ENCODE measurements at places on chromosomes 11 and 22.

DNA sequence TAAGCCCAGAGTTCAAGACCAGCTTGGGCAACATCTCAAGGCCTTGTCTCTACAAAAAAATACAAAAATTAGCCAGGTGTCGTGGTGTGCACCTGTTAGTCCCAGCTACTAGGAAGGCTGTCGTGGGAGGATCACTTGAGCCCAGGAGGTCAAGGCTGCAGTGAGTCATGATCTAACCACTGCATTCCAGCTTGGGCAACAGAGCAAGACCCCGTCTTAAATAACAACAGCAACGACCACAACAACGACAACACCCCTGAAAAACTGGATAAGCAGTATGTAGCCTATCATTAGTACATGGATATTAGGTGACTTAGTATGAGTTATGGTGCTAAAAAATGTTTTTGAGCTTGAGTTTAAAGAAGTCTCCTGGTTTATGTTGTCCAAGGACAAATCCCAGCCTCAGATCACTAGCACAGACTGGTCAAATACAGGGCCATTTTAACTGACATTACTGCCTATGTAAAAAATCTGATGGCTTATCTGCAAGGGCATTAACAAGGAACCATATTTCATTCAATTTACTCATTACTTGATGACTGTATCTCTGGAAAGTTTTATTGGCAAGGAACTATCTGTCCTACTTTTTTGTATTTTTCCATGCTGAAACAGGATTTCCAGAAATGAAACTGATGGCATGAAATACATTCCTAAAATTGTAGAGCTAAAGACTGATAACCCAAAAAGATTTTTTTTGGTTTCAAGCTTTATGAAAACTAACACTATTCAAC is 23.4 kb downstream of the C2CD3 start:
- no peaks in the 10 kb centered on the region for H3K36me3 ChIP-seq
- H3K4me1 ChIP-seq = peaks cover 9% of the 10 kb centered on the region
- no peak overlapping the region for H3K27ac ChIP-seq
- peak; percentile 36 for DNase-seq

GRCh38 chr11:17540807-17541206 is 3.4 kb downstream of the USH1C start:
- H3K4me1 ChIP-seq = peaks cover 44% of the 10 kb centered on the region
- DNase-seq = no peak
- peaks cover 12% of the 10 kb centered on the region for H3K36me3 ChIP-seq
- H3K27me3 ChIP-seq = peaks cover 3% of the 10 kb centered on the region
- no peak overlapping the region for H3K27ac ChIP-seq
- no peak overlapping the region for H3K4me3 ChIP-seq

DNA sequence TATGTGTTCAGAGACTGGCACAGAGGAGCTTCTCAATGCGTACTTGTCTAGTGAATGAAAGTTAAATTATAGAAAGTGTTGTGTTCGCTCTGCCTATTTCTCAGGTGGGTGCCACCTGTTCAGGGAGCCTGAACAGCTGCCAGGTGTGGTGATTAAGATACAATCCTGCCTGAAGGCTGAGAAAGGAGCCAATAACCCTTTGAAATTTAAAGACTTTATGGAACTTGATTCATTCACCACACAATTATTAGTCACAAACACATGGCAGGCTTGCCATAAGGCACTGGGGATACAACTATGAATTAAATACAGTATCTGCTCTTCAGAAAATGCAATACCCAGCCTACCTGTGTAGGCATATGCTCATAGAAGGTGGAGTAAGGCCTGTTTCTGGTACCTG is 92.9 kb upstream of the AMOTL1 start:
- peaks cover 16% of the 10 kb centered on the region for H3K4me1 ChIP-seq
- H3K27ac ChIP-seq = no peak overlapping the region
- no peaks in the 10 kb centered on the region for H3K36me3 ChIP-seq
- no peak overlapping the region for H3K4me3 ChIP-seq

GRCh38 chr11:83401506-83402225 is 115.5 kb upstream of the CCDC90B start:
- DNase-seq = no peak
- H3K27ac ChIP-seq = no peak overlapping the region
- H3K36me3 ChIP-seq = no peaks in the 10 kb centered on the region
- no peaks in the 10 kb centered on the region for H3K27me3 ChIP-seq
- no peak overlapping the region for H3K4me3 ChIP-seq
- H3K4me1 ChIP-seq = no peaks in the 10 kb centered on the region

GRCh38 chr11:71211631-71212030 is 40.7 kb downstream of the SHANK2 start:
- H3K27ac ChIP-seq = no peak overlapping the region
- no peaks in the 10 kb centered on the region for H3K27me3 ChIP-seq
- DNase-seq = no peak
- peaks cover 33% of the 10 kb centered on the region for H3K36me3 ChIP-seq

DNA sequence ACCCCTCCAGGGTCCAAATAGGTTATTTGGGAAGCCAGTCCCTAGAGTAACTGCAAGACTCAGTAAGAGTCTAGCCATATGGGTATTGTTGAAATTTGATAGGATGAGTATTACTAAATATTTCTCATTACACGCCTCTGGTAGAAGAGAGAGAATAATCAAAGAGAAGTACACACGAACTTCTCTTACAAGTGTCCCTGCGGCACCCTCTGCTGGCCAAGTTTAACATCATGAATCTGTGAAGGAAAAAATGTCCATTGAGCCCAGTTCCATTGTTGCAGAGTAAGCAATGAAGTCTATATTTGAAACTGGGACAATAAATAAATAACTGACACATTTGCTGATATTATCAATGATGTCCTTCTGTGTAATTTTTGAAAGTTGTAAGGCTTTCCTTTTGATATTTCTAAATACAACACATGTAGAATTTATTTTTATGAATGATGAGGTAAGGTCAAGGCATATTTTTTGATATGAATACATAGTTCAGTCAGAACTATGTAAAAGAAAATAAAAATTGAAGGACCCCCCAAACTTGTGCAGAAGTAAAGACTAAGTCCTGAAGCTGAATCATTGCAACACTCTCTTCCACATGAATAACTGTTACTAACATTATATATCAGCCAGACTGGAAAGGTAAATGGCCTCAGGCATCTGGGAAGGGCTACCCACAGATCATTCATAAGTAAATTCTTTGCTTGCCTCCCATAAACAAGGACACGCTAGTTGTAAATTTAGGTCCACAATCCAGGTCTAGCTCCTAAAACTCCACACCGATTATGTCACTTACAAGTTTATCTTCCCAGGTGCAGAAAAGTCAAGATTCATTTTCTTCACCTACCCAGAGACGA is 10.0 kb downstream of the OR51L1 start:
- H3K4me3 ChIP-seq = no peak overlapping the region
- H3K4me1 ChIP-seq = no peaks in the 10 kb centered on the region
- peaks cover 13% of the 10 kb centered on the region for H3K27me3 ChIP-seq
- no peaks in the 10 kb centered on the region for H3K36me3 ChIP-seq
- H3K27ac ChIP-seq = no peak overlapping the region

GRCh38 chr11:114738954-114739353 is 60.6 kb downstream of the NXPE2 start:
- no peaks in the 10 kb centered on the region for H3K27me3 ChIP-seq
- H3K4me3 ChIP-seq = no peak overlapping the region
- no peak overlapping the region for H3K27ac ChIP-seq
- no peaks in the 10 kb centered on the region for H3K36me3 ChIP-seq
- peak; percentile 43 for DNase-seq

DNA sequence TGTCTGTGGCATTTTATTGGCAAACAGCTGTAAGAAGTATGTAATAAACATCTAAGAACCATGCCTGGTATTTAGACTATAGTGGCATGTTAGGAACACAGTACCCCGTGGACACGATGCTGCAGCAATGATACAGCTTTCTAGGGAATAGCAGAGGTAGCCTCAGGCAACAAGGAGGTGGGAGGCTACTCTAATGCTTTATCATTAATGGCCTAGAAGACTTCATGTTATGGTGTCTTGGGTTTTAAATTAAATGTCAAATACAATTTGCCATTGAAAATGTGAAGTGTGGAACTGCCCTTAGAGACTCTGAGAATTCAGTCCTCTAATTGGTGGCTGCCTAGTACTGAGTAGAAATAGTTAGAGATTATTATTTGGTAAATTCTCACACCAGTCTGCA is 516.9 kb downstream of the CNTN5 start:
- no peaks in the 10 kb centered on the region for H3K36me3 ChIP-seq
- no peaks in the 10 kb centered on the region for H3K4me1 ChIP-seq
- H3K27ac ChIP-seq = no peak overlapping the region
- no peak overlapping the region for H3K4me3 ChIP-seq
- DNase-seq = no peak

DNA sequence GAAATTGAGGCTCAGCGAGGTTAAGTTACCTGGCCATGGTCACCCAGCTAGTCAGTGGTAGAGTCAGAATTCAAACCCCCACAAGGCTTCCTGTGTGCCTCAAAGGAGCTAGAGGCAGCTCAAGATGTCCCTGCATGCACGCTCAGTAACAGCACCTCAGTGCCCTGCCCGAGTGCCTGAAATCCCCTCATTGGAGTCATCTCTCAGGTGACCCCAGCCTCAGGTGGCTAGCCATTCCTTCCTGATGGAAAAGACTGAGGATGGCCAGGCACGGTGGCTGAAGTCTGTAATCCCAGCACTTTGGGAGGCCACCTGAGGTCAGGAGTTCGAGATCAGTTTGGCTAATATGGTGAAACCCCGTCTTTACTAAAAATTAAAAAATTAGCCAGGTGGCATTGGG is 36.9 kb downstream of the LIF start:
- H3K27ac ChIP-seq = peak overlapping the region; percentile 99
- H3K4me3 ChIP-seq = peak overlapping the region; percentile 50
- no peak for DNase-seq

DNA sequence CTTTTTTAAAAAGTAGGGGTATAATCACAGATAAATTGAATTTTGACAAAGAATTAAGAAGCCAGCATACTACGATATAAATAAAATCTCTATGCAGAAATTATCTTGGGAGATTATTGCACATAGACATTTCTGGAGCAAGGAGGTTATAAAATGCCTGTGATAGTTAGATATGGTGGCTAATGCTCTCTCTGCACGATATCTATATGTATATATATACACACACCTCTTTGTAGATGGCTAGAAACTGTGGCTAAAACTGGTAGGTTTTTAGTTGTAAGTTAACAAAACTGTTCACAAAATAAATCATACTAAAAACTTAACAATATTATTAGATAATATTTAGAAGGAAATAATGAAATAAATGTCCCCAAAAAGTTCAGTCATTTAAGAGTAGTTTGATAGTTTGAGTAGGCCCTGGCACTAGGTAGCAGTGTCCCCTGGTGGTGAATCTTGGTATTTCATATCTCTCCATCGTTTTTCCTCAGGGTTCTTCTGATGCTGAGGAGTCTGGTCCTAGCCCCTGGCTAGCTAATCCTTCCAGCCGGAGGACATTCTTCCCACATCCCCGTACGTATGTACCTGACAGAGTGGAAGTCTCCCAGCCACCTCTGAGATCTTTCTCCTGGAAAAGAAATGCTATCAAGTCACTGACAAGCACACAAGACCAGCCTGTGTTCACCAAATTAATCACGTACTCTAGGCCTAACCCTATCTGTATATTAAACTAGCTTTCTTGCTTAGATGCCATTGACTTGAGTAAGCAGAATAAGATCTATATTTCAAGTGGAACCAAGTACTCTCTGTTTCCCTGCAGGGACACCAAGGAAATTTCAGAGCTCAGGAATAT is 32.2 kb downstream of the ART5 start:
- H3K27ac ChIP-seq = no peak overlapping the region
- H3K36me3 ChIP-seq = no peaks in the 10 kb centered on the region
- peaks cover 32% of the 10 kb centered on the region for H3K27me3 ChIP-seq
- DNase-seq = peak; percentile 66
- no peaks in the 10 kb centered on the region for H3K4me1 ChIP-seq
- no peak overlapping the region for H3K4me3 ChIP-seq

GRCh38 chr11:106077609-106078455 is at the start of gene AASDHPPT:
Gene AASDHPPT (plus strand): TSS chr11:106077662. CDS start chr11:106077711, 49 bp downstream.
- H3K4me1 ChIP-seq = peaks cover 17% of the 10 kb centered on the region
- H3K4me3 ChIP-seq = peak within 1 kb of the TSS; percentile 86
- peak; percentile 4 for DNase-seq
- H3K27me3 ChIP-seq = no peaks in the 10 kb centered on the region

DNA sequence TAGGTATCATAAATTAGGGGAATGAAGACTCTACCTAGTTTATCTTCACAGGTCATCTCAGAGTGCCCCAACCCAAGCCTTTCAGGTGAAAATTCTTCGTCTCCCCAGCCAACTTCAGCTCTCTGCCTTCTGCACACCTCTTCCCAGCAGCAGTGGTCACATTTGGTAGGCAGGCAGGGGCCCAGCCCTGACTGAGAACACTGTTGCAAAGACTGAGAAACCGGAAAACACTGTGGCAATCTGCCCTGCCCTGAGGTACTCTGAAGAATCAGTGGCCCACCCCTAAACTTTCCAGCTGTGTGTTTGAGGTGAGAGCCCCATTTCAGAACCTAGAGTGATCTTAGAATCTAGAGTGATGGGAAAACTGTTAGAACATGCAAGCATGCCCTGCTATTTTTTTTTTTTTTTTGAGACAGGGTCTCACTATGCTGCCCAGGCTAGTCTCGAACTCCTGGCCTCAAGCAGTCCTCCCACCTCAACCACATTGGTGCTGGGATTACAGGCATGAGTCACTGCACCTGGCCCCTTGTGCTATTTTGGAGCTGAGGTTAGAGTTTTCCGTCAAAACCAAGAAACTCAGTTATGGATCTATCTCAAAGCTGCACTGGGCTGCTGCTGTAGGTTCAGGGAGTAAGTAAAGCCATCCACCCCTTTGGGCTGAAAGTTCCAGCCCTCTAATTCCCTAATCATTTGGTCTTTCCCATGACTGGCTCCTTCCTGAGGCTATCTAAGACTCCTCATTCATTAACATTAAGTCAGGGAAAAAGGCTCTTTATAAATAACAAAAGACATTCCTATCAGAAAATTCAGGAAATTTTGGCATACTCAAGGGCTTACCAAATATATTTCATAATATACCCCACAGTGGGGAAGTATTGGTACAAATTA is 1.7 kb upstream of the LDHA start:
- H3K36me3 ChIP-seq = peaks cover 41% of the 10 kb centered on the region
- no peak overlapping the region for H3K27ac ChIP-seq
- H3K4me1 ChIP-seq = peaks cover 9% of the 10 kb centered on the region
- H3K27me3 ChIP-seq = no peaks in the 10 kb centered on the region

DNA sequence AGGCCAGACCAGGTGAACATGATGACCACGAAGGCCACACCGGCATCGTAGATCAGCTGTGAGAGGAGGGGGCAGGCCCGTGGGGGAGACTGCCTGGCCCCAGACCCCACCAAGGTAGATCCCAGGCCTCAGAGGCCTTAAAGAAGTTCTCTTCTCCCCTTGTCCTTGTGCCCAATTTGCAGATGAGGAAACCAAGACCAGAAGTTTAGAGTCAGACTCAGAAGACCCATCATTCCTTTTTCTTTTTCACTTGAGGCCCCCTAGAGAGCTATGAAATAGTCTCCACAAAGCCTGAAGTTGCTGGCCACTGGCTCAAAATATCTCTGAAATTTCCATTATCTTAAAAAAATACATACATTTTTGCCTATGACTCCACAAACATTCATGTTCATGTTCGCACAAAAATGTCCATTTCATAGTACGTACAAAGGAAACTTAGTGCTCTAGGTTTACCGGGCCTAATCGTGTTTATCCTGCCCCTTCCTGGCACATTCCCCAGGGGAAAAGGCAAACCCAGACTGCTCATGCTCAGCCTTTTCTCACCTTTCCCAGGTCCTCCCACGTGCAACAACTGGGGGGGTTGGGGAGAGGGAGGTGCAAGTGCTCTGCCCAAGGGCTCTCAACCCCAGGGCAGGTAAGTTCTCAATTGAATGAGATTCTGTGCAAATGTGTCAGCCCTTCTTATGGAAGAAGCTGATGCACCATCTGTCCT is 19.2 kb downstream of the SLC43A1 start:
- H3K36me3 ChIP-seq = peaks cover 40% of the 10 kb centered on the region
- no peaks in the 10 kb centered on the region for H3K27me3 ChIP-seq
- H3K4me3 ChIP-seq = no peak overlapping the region
- peaks cover 47% of the 10 kb centered on the region for H3K4me1 ChIP-seq
- H3K27ac ChIP-seq = no peak overlapping the region
- no peak for DNase-seq
